ENCODE measurements at places on chromosomes 13 and 19. TPM values are rescaled to one million over a fixed set of nuclear protein-coding genes. Genes with fewer than 3 reads are reported as not detected.

Gene FAM83E
- 4.4 TPM for total RNA-seq

Gene DACT3
- total RNA-seq, result 3.7 TPM

Gene SYCN
- not detected for total RNA-seq

Gene RASAL3
- total RNA-seq, result 75.0 TPM

Gene CC2D1A
- 25.0 TPM for total RNA-seq

GRCh38 chr13:21894091-21894490 lies 223.2 kb downstream of the FGF9 start:
- no peaks in the 10 kb centered on the region for H3K4me1 ChIP-seq
- H3K27ac ChIP-seq, result no peak overlapping the region
- no peak overlapping the region for H3K4me3 ChIP-seq
- H3K27me3 ChIP-seq, result no peaks in the 10 kb centered on the region
- no peak for DNase-seq

- H3K27me3 ChIP-seq, result no peaks in the 10 kb centered on the region
- no peak overlapping the region for H3K27ac ChIP-seq
- peaks cover 12% of the 10 kb centered on the region for H3K36me3 ChIP-seq
- H3K4me3 ChIP-seq, result no peak overlapping the region
Measured at GRCh38 chr19:43726736-43727592, 11.1 kb downstream of the IRGC start.

DNA sequence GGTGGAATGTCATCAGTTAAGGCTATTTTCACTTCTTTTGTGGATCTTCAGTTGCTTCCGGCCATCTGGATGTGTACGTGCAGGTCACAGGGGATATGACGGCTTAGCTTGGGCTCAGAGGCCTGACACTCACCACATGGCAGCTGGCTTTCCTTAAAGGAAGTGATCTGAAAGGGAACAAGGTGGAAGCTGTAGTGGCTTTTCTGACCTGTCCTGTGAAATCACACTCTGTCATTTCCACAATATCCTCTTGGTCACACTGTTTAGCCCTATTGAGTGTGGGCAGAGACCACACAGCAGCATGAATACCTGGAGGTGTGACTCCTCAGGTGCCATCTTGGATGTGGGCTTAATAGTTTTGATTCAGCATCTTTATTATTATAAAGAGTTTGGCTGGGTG lies 4.5 kb upstream of the BAX start:
- no peak overlapping the region for H3K27ac ChIP-seq
- H3K36me3 ChIP-seq, result no peaks in the 10 kb centered on the region
- H3K4me1 ChIP-seq, result peaks cover 4% of the 10 kb centered on the region
- no peaks in the 10 kb centered on the region for H3K27me3 ChIP-seq
- H3K4me3 ChIP-seq, result no peak overlapping the region

DNA sequence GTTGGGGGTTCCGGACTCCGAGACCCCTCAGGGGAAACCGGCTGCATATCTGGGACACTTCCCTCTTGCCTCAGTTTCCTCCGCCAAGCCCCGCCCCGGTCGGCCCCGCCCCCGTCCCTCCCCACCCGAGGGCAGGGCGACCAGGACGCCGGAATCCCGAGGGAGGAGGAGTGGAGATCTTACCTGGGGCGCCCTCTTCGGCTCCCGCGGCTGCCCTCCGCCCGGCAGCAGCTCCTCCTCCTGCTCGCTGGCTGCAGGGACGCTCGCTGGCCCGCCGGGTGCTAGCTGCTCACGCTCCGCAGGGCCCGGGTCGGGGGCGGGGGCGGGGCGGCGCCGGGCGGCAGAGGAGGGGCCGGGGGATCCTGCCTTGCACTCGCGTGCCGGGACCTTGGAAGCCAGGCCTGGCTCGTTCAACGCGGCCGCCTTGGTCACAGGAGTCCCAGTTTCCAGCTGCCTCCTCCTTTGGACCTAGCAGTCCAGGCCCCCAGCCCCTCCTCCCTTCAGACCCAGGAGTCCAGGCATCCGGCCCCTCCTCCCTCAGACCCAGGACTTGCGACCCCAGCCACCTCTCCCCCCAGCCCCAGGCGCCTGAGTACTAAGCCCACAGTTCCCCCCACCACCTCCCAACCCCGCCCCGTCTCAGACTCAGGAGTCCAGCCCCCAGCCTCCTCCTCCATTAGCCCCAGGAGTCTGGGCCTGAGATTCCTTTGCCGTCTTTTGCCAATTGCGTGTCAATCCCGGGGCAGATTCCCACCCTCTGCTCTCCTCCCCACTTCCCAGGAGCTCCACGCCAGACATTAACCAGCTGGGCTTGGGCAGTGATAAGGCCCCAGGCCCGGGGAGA lies at the start of gene NTF4:
TSS of gene NTF4 (minus strand) at position 51 of the 844 bp plus-strand sequence. CDS start 2,821 bp downstream, outside the sequence.
- H3K27me3 ChIP-seq, result peaks cover 82% of the 10 kb centered on the region
- no peaks in the 10 kb centered on the region for H3K4me1 ChIP-seq
- no peak within 1 kb of the TSS for H3K4me3 ChIP-seq

All from activated naive CD8-positive, alpha-beta T cell treated with anti-CD3 and anti-CD28 coated beads for 36 hours (primary cell).